GM23338 (cell line): ENCODE measurements at places on chromosomes 16 and 17. TPM values are rescaled to one million over a fixed set of nuclear protein-coding genes. Genes with fewer than 3 reads are reported as not detected.

CLEC18C gene
- not detected in 2 replicates for total RNA-seq

DNA sequence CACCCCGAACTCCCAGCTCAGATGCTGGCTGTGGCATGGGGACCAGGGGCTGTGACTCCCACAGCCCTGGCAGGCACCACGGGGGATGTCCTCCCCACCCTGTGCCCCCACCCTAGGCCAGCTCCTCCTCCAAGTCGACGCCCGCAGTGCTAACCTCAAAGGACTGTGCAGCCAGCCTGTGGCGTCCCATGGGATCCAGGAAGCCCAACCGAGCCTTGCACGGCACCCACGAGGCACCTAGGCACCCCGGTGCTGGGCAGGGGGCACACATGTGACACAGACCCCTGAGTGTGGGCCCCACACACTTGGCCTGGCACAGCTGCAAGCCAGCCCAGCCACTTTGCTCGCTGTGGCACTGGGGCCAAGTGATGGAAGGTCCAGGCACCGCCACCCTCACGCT lies 3.9 kb downstream of the GCGR start:
- no peak overlapping the region for H3K4me3 ChIP-seq
- DNase-seq = no peak
- peaks cover 37% of the 10 kb centered on the region for H3K27me3 ChIP-seq
- H3K4me1 ChIP-seq = no peaks in the 10 kb centered on the region; the same call in 1 of the 2 replicates

SDR42E2 gene
- 0.08 TPM in 1 of 2 replicates, not detected in the other for total RNA-seq

GRCh38 chr17:74777901-74778515 lies 1.9 kb upstream of the NAT9 start:
- no peak overlapping the region for H3K27ac ChIP-seq
- no peak overlapping the region for H3K4me3 ChIP-seq
- H3K4me1 ChIP-seq = peaks cover 12% of the 10 kb centered on the region
- no peaks in the 10 kb centered on the region for H3K36me3 ChIP-seq
- no peaks in the 10 kb centered on the region for H3K27me3 ChIP-seq

CDYL2 gene
- total RNA-seq = 4.3 and 4.5 TPM in 2 replicates

- no peaks in the 10 kb centered on the region for H3K27me3 ChIP-seq
- DNase-seq = no peak
- H3K4me1 ChIP-seq = 0 out of 2 replicates have a peak, but pooled peaks cover 13% of the 10 kb centered on the region
Measured at GRCh38 chr17:80742091-80742490, 197.5 kb downstream of the RPTOR start.
